Aorta (tissue), 5 donors: ENCODE measurements at places on chromosomes 6 and 20. TPM values are rescaled to one million over a fixed set of nuclear protein-coding genes. Genes with fewer than 3 reads are reported as not detected.

The SPDEF gene
- not detected for total RNA-seq

DNA sequence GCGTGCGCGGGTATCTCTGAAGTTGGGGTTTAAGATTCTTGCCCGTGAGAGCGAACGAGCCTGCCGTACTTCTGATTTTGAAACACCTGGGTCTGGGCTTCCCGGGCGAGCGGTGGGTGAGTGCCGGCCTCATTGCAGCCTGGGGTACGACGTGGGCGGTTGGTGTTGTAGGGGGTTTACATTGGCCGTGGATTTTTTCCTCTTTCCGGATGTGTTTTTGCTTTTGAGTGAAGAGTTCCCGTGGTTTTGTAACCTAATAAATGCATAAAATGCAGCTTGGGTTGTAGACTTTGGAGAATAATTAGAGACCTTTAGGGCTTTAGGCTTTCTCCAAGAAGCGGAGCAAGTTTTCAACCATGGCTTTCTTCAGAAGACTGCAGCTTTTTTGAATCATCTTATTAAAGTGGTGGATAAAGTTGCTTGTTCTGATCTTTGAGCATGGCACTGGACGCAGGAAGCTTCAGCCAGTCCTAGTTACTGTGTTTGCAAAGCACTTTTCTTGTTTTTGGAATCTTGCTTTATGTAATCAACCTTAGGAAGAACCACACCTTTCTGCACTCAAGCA lies 314 bp downstream of the FARS2 start:
- no peak overlapping the region for H3K27ac ChIP-seq
- H3K27me3 ChIP-seq, result no peaks in the 10 kb centered on the region
- no peaks in the 10 kb centered on the region for H3K4me1 ChIP-seq
- H3K4me3 ChIP-seq, result peak overlapping the region; percentile 5
- H3K36me3 ChIP-seq, result no peaks in the 10 kb centered on the region
- DNase-seq, result no peak

GRCh38 chr6:157562997-157563396 lies 182.0 kb downstream of the ZDHHC14 start:
- H3K4me3 ChIP-seq, result no peak overlapping the region
- H3K4me1 ChIP-seq, result no peaks in the 10 kb centered on the region
- no peaks in the 10 kb centered on the region for H3K36me3 ChIP-seq
- DNase-seq, result no peak
- H3K27me3 ChIP-seq, result no peaks in the 10 kb centered on the region

GRCh38 chr6:83443516-83443915 lies 12.7 kb upstream of the ME1 start:
- no peaks in the 10 kb centered on the region for H3K4me1 ChIP-seq
- H3K4me3 ChIP-seq, result no peak overlapping the region
- no peak overlapping the region for H3K27ac ChIP-seq

GRCh38 chr20:24609757-24610156 lies 140.3 kb downstream of the SYNDIG1 start:
- DNase-seq, result no peak
- H3K27me3 ChIP-seq, result no peaks in the 10 kb centered on the region
- no peaks in the 10 kb centered on the region for H3K36me3 ChIP-seq
- H3K4me1 ChIP-seq, result no peaks in the 10 kb centered on the region

DNA sequence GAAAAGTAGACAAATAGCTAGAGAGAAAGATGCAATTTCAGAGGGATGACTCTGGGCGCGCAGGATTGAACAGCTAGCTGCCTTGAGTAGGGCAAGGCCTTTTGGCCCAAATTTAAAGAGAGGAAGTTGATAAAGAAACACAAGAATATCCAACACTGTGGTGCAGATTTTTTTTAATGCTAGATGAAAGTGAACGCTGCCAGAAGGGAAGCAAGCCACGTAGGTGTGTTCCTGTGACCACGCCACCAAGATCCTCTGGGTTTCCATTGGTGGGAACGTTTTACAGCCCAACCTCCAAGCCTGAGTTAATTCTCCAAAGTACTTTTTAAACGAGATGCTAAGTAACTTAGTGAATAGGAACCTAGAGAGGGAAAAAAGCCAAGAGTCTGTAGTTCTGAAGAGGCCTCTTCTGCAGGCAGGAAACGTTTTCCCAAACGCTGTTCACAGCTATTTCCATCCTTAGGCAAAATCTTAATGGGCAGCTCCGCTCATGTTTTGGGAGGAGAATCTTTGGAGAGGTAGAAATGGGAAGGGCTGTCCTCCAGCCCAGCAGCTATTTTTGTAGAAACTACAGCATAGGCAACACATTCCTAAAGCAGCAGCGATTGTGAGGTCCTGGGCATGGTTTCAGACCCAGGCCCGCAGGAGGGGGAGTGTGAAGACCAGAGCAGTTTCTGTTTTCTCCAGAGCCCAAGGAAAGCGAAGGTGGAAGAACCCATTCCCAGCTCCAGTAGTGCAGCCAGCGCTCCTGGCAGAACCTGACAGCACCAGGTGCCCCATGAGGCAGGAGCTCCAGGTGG lies 8.2 kb downstream of the LY86 start:
- H3K4me1 ChIP-seq, result no peaks in the 10 kb centered on the region
- no peak overlapping the region for H3K27ac ChIP-seq
- DNase-seq, result no peak
- no peak overlapping the region for H3K4me3 ChIP-seq
- no peaks in the 10 kb centered on the region for H3K36me3 ChIP-seq

The RNF217 gene
- total RNA-seq, result 79.5 TPM

DNA sequence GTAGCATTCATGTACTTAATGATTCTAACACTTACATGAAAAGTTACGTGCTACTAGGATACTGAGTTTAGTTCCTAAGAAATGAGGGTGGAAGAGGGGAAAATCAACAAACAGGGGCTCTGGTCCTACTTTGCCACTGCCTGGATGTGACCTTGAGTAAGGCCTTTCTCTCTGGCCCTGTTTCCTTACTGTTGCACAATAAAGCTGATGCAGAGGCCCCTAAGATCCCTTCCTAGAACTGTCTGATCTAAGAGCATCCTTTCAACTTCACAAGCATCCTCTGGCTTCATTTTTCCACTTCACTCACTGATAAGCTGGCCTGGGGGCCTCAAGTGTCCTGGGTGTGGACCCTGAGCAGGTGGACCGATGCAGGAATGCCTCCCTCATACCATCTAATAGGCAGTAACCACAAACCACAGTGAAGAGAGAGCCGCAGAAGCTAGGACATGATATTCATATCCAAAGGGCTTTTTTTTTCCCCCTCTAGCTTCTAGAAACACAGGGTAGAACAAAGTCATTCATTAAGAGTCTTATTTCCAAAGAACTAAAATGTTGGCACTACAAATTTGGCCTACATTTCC lies 21.6 kb downstream of the FKBP1A start:
- H3K4me1 ChIP-seq, result no peaks in the 10 kb centered on the region
- no peak overlapping the region for H3K4me3 ChIP-seq
- H3K27ac ChIP-seq, result no peak overlapping the region
- DNase-seq, result no peak
- H3K27me3 ChIP-seq, result no peaks in the 10 kb centered on the region

- no peak overlapping the region for H3K4me3 ChIP-seq
- peak overlapping the region; percentile 32 for H3K27ac ChIP-seq
- no peaks in the 10 kb centered on the region for H3K36me3 ChIP-seq
- H3K27me3 ChIP-seq, result no peaks in the 10 kb centered on the region
- no peaks in the 10 kb centered on the region for H3K4me1 ChIP-seq
These were observed 1.5 kb upstream of the PMEPA1 start for GRCh38 chr20:57711311-57711712.

The RIPPLY2 gene
- not detected for total RNA-seq

GRCh38 chr6:52143551-52143950 lies 42.6 kb upstream of the IL17A start:
- DNase-seq, result no peak
- H3K4me3 ChIP-seq, result no peak overlapping the region
- H3K36me3 ChIP-seq, result no peaks in the 10 kb centered on the region
- H3K4me1 ChIP-seq, result peaks cover 3% of the 10 kb centered on the region

The CAGE1 gene
- total RNA-seq, result not detected

GRCh38 chr20:62795023-62795761 lies 1.1 kb upstream of the MRGBP start:
- peak overlapping the region; percentile 66 for H3K4me3 ChIP-seq
- peaks cover 5% of the 10 kb centered on the region for H3K36me3 ChIP-seq
- no peaks in the 10 kb centered on the region for H3K27me3 ChIP-seq
- no peaks in the 10 kb centered on the region for H3K4me1 ChIP-seq

DNA sequence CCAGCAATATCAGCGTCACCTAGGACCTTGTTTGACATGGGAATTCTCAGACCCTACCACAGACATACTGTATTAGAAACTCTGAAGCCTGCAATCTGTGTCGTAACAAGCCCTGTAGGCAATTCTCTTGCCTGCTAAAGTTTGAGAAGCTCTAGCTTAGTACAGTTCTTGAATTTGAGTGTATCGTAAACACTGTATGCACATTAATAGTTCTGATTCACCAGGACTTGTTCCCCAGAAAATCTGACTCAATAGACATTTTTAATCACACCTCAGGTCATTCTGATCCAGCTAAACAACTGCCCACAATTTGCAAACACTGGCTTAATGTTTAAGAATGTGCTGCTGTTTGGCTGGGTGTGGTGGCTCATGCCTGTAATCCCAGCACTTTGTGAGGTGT lies 414.3 kb downstream of the TFAP2A start:
- H3K27ac ChIP-seq, result no peak overlapping the region
- no peak for DNase-seq
- no peaks in the 10 kb centered on the region for H3K36me3 ChIP-seq
- H3K4me1 ChIP-seq, result no peaks in the 10 kb centered on the region
- no peaks in the 10 kb centered on the region for H3K27me3 ChIP-seq

The TAAR9 gene
- total RNA-seq, result not detected

The BFSP1 gene
- 1.5 TPM for total RNA-seq

GRCh38 chr6:129646642-129647041 lies 63.3 kb downstream of the ARHGAP18 start:
- no peaks in the 10 kb centered on the region for H3K27me3 ChIP-seq
- no peak overlapping the region for H3K4me3 ChIP-seq
- H3K27ac ChIP-seq, result no peak overlapping the region
- no peak for DNase-seq

GRCh38 chr20:23340524-23340923 lies 10.1 kb upstream of the NXT1 start:
- H3K4me1 ChIP-seq, result no peaks in the 10 kb centered on the region
- H3K4me3 ChIP-seq, result no peak overlapping the region
- peak; percentile 76 for DNase-seq
- no peak overlapping the region for H3K27ac ChIP-seq
- H3K36me3 ChIP-seq, result no peaks in the 10 kb centered on the region
- no peaks in the 10 kb centered on the region for H3K27me3 ChIP-seq

DNA sequence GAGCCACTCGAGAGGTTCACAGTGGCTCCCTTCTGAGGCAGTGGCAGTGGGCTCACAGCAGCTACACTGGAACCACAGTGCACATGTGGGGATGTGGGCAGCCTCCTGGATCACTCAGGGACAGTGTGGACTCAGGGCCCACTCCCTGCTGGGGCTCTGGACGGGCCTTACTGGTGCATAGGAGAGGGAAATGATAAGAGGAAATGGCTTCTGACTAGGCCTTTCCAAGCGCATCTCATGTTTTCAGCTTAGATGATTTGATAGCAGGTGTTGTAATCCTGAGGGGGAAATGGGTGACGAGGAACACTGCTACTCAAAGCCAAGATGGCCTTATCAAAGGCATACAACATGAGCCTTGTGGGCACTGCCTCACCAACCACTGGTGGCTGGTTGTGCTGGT lies 44.0 kb downstream of the PANK2 start:
- H3K36me3 ChIP-seq, result no peaks in the 10 kb centered on the region
- H3K27ac ChIP-seq, result no peak overlapping the region
- no peak overlapping the region for H3K4me3 ChIP-seq
- H3K4me1 ChIP-seq, result peaks cover 10% of the 10 kb centered on the region

- no peak overlapping the region for H3K4me3 ChIP-seq
- H3K36me3 ChIP-seq, result no peaks in the 10 kb centered on the region
These were observed 613.9 kb upstream of the ARID1B start for GRCh38 chr6:156163311-156163710.

GRCh38 chr6:157614026-157614568 lies 208.9 kb upstream of the SNX9 start:
- DNase-seq, result no peak
- no peak overlapping the region for H3K4me3 ChIP-seq
- no peak overlapping the region for H3K27ac ChIP-seq
- H3K4me1 ChIP-seq, result no peaks in the 10 kb centered on the region
- H3K36me3 ChIP-seq, result no peaks in the 10 kb centered on the region

GRCh38 chr6:100346203-100346602 lies 118.5 kb downstream of the SIM1 start:
- H3K4me1 ChIP-seq, result peaks cover 5% of the 10 kb centered on the region
- no peaks in the 10 kb centered on the region for H3K27me3 ChIP-seq
- H3K36me3 ChIP-seq, result no peaks in the 10 kb centered on the region
- DNase-seq, result no peak
- H3K27ac ChIP-seq, result peak overlapping the region; percentile 60
- no peak overlapping the region for H3K4me3 ChIP-seq

DNA sequence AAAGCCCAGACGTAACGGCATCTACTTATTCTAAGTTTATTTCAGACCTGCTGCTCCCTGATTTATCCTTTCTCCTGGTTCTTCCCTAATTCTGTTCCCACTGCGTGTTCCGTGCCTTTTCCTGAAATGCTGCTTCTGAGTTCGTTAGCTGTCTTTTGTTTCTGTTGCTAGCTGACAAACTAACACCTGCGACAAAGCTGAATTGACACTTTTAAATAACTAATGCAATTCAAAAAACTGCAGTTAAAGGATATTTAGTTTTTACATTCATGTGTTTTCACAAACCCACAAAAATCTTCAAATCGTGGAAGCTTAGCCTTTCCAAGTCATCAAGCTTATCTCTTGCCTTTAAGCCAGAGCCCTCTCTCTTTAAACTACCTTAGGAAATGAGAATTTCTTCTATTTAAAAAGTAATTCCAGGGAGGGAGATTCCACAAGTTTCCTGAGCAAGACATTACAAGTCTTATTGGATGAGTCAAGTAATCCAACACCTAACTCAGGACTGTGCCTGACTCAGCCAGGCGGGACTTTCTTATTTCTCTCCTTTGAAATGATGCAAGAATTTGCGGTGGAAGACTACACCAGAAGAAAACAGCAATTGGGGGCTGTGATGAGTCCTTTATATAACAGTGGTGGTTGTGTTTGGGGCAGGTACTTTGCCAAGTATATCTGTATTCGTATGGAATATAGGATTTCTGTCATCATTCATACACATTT lies 6.3 kb downstream of the ADTRP start:
- DNase-seq, result no peak
- H3K27me3 ChIP-seq, result no peaks in the 10 kb centered on the region
- H3K36me3 ChIP-seq, result no peaks in the 10 kb centered on the region
- no peak overlapping the region for H3K27ac ChIP-seq

The LMBRD1 gene
- 53.1 TPM for total RNA-seq

GRCh38 chr6:167877994-167878779 lies 51.5 kb downstream of the AFDN start:
- H3K36me3 ChIP-seq, result peaks cover 7% of the 10 kb centered on the region
- H3K27me3 ChIP-seq, result no peaks in the 10 kb centered on the region

GRCh38 chr6:22383016-22383415 lies 86.2 kb upstream of the PRL start:
- DNase-seq, result no peak
- H3K36me3 ChIP-seq, result no peaks in the 10 kb centered on the region
- no peak overlapping the region for H3K27ac ChIP-seq
- no peak overlapping the region for H3K4me3 ChIP-seq

- H3K27ac ChIP-seq, result no peak overlapping the region
- no peak for DNase-seq
These were observed 156.1 kb upstream of the LRFN2 start for GRCh38 chr6:40743226-40743625.

GRCh38 chr6:50278663-50279062 lies 228.9 kb upstream of the DEFB112 start:
- no peak for DNase-seq
- H3K27ac ChIP-seq, result no peak overlapping the region
- no peaks in the 10 kb centered on the region for H3K4me1 ChIP-seq
- no peaks in the 10 kb centered on the region for H3K36me3 ChIP-seq
- no peaks in the 10 kb centered on the region for H3K27me3 ChIP-seq

- H3K27me3 ChIP-seq, result no peaks in the 10 kb centered on the region
- peak; percentile 53 for DNase-seq
- H3K4me1 ChIP-seq, result peaks cover 3% of the 10 kb centered on the region
These were observed 134.9 kb downstream of the GMDS start for GRCh38 chr6:2110504-2110903.

The TTLL9 gene
- 0.81 TPM for total RNA-seq
